Suprapubic skin (tissue), 4 donors: ENCODE measurements at places on chromosomes 2 and 18.

DNA sequence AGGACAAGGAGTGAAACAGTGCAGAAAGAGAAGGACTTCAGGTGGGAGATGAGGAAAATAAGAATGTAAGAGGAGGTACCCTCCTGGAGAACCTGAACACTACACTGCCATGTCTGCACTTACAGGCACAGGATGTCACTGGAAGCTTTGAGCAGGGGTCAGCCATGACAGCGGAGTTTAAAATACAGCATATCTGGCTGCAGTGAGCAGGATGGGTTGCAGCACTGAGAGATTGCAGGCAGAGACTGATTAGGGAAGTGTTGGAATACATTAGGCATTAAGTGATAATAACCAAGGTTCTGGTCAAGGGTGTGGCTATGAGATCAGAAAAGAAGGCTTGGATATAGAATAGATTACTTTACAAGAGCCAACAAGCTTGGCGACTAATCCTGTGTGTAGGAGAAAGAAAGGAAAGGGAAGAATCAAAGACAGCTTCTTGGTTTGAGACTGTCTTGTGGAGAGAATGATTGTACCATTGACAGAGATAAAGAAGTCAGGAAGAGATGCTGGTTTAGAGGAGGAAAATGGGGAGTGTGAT is 171.1 kb upstream of the RBMS1 start:
- no peaks in the 10 kb centered on the region for H3K36me3 ChIP-seq
- H3K27me3 ChIP-seq: no peaks in the 10 kb centered on the region
- no peak overlapping the region for H3K4me3 ChIP-seq
- peaks cover 18% of the 10 kb centered on the region for H3K4me1 ChIP-seq

DNA sequence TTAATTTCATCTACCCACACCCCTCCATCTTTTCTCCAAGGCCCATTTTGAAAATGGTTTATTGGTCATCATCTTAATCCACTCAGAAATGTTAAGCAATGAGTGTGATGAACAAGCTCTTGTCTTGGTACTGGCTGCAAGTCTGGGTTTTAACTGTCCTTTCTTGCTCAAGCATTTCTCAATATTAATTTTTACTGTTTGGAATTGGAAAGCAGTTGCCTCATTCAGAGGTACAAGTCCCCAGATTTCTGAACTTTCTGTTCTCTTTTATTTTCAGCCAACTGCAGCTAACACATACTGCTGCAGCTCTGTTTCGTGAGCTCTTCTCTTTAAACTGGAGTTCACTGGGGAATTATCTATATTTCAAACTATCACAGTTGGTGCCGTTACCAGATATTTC is 99.4 kb upstream of the TEX51 start:
- no peaks in the 10 kb centered on the region for H3K36me3 ChIP-seq
- no peak overlapping the region for H3K27ac ChIP-seq
- no peak for DNase-seq

DNA sequence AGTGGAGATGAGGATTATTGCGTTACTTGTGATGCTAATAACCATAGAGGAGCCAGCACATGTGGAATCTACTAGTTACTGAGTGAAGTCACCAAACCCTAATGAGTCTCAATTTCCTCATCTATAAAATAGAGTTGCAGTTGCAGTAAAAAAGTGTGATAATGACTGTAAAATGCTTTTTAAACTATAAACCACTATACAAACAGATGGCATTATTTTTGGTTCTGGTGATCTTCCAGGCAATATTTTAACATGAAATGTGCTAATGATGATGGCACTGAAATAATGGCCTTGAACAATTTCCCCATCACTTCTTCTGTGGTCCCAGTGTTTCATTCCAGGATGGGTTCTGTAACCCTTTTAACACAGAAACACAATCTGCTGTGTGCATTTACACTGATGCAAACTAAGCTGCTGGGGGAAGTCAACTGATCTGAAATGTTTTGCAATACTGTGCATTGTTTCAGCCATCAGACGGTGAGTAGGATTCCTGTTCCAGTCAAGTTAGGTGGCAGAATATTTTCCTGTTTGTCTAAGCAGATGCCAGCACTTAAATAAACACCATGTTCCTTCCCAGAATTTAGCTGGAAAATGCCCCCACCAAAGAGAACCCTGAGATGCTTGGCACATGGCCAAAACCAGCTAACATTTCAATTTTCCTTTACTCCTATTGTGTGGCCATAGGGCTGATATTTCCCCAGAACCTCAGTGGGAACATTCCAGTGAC is 52.6 kb downstream of the TACR1 start:
- H3K36me3 ChIP-seq: no peaks in the 10 kb centered on the region
- no peaks in the 10 kb centered on the region for H3K27me3 ChIP-seq
- H3K27ac ChIP-seq: no peak overlapping the region

DNA sequence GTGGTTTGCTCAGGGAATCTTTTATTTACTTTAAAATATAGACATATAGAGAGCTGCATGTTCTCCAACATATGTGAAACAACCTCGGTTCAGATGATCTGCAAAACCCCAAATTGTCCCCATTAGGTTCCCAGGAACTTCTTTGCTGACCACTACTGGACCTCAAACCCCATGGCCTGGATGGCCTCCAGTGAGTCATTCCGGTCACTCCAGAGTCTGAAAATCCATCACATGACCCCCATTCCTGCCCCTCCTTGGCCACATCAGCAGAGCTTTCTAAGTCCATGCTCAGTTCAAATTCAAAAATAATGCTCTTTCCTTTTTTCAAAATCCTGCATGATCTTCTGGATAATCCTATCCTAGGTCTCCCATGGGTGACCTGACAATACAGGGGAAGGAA is 271.0 kb downstream of the TNS1 start:
- H3K27me3 ChIP-seq: no peaks in the 10 kb centered on the region
- no peak overlapping the region for H3K4me3 ChIP-seq
- peaks cover 38% of the 10 kb centered on the region for H3K4me1 ChIP-seq

DNA sequence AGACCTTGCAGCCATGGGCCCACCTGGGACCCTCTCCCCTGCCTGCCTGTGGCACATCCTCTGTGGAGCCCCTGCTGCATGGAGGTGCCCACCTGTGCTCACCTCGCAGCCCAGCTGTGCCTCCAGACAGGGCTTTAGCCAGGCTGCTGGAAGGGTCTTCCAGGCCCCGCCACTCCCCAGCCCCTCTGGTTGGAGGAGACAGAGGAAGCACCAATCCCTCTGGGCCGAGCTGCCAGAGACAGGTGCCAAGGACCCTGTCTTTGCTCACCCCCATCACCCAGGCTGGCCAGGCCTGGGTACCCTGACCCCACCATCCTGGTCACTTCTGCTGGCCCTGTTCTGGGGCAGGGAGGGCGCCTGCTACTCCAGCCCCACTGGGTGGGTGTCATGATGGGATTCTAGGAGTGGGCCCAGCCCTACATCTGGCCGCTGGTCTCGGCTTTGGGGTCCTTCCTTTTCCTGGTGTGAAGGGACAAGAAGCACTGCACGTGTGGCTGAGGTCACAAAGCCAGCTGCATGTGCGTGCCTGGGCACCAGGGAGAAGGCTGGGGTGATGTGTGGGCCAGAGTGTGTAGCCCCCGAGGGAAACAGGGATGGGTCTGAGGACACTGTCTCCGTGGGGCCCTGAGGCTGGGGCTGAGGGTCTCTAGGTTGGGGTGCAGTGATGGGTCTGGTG is 9.3 kb upstream of the NEU4 start:
- H3K27ac ChIP-seq: no peak overlapping the region
- no peak for DNase-seq
- H3K4me1 ChIP-seq: peaks cover 20% of the 10 kb centered on the region
- peaks cover 22% of the 10 kb centered on the region for H3K27me3 ChIP-seq
- H3K4me3 ChIP-seq: no peak overlapping the region

DNA sequence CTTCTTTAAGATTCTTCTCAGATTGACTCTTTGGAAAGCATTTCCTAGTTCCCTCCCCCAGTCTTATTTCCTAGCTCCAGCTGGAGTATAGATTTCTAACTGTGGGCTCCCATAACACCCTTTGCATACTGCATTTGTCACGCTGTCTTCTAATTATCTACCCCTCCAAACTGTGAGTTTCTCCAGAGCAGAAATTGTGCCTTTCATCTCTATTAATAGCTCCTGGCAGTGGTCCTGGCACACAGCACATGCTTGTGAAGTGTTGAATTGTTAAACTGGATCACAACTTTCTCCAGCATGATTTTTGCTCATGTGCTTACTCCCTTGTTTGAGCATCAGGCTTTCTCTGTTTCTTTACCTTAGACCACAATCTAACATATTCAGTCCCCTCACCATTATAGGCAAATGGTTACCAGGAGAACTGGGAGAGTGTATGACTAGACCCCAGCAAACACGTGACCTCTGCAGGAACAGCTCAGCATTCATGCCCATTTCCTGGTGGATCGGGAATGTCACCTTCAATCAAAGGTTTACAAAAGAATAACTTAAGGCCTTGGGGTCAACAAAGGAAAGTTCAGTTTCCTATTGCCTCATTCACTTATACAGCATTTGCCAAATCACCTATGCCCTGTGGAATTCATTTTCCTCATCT is 175.7 kb upstream of the TANK start:
- no peaks in the 10 kb centered on the region for H3K27me3 ChIP-seq
- H3K27ac ChIP-seq: no peak overlapping the region

- H3K4me1 ChIP-seq: peaks cover 40% of the 10 kb centered on the region
- H3K27me3 ChIP-seq: no peaks in the 10 kb centered on the region
- DNase-seq: no peak
- no peak overlapping the region for H3K4me3 ChIP-seq
- no peaks in the 10 kb centered on the region for H3K36me3 ChIP-seq
These were observed 181.1 kb downstream of the NEDD4L start for GRCh38 chr18:58225101-58225500.
